Activated CD4-positive, alpha-beta memory T cell treated with anti-CD3 and anti-CD28 coated beads for 36 hours (primary cell): ENCODE measurements at places on chromosomes 2 and 18. TPM values are rescaled to one million over a fixed set of nuclear protein-coding genes. Genes with fewer than 3 reads are reported as not detected.

Gene ACMSD
- total RNA-seq = not detected

Gene DTNA
- total RNA-seq = not detected

Gene CRYBA2
- not detected for total RNA-seq

Gene GALNT13
- total RNA-seq = not detected

Gene B3GNT7
- not detected for total RNA-seq

Gene TIA1
- total RNA-seq = 82.5 TPM

DNA sequence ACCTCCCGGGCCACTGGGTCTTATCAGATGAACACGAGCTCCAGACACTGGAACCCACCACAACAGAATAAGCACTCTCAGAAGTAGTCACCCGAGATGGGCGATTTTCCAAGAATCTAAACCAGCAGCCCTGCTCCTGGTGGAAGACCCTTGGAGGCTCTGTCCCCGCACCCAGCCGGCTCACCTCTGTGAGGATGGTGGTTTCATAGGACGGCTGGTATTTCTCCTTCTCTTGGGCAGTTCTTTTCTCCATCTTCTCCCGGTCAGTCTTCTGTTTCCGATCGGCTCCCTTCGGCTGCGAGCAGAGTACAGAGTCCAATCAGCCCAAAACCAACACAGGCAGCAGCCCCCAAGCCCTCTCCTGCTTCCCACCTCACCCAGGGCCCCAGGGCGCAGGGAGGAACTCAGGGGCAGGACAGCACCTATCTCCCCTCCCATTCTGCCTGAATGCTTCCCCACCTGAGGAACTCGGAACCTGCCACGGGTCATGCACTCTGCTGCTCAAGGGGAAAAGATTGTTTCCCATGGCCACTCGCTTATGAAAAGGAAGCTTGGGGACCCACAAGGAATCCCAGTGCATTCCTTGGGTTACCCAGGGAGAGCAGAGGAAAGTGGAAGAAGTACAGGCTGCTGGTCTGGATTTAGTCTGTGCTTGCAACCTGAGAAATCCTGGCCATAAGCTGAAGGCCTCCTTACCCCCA is 42.7 kb downstream of the TFCP2L1 start:
- no peaks in the 10 kb centered on the region for H3K36me3 ChIP-seq
- no peak for DNase-seq
- no peaks in the 10 kb centered on the region for H3K4me1 ChIP-seq
- no peak overlapping the region for H3K27ac ChIP-seq

DNA sequence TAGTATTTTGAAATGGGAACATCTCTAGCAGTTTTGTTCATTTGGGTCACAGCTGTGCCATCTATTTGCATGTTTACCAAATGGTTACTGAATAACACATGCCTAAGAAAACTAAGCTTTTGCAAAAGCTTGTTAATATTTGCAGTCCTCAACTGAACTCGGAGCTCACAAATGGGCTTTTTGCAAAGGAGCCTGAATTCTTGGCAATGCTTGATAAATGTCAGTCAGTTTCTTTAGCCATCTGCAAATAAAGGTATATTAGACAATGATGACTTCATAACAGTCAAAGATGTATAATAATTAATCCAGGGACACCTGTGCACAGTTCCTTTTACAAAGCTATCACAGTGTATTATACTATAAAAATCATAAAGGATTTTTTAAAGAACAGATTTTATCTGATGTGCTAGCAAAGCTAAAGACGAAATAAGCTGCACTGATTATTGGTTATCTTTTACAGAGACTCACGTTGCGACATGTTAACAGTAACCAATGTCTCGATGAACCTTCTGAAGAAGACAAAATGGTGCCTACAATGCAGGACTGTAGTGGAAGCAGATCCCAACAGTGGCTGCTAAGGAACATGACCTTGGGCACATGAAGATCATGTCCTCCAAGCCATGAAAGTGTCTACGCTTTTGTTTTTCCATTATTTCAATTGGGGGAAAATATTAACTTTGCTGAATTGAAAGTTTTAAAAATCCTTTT is 248.4 kb upstream of the KCNJ3 start:
- H3K4me3 ChIP-seq = no peak overlapping the region
- no peaks in the 10 kb centered on the region for H3K4me1 ChIP-seq
- H3K27me3 ChIP-seq = no peaks in the 10 kb centered on the region
- no peak for DNase-seq

DNA sequence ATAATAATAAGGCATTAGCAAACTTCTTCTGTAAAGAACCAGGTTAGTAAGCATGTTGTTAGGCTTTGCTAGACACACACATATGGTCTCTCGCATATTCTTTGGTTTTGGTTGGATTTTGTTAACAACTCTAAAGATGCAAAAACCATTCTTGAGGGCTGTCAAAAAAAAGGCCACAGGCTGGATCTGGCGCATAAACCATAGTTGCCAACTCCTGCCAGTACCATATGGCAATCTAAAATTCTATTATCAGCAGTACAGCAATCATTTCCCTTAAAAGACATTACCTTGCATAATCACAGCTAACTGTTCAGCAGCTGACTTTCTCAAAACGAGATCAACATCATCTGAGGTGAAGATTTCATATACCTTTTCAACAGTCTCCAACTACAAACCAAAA is 63.5 kb downstream of the RTTN start:
- H3K4me3 ChIP-seq = no peak overlapping the region
- H3K27me3 ChIP-seq = no peaks in the 10 kb centered on the region
- H3K4me1 ChIP-seq = no peaks in the 10 kb centered on the region
- no peak overlapping the region for H3K27ac ChIP-seq
- DNase-seq = no peak
- peaks cover 36% of the 10 kb centered on the region for H3K36me3 ChIP-seq

GRCh38 chr2:67716895-67717396 is 319.8 kb downstream of the ETAA1 start:
- no peak overlapping the region for H3K4me3 ChIP-seq
- no peak overlapping the region for H3K27ac ChIP-seq
- H3K27me3 ChIP-seq = no peaks in the 10 kb centered on the region
- no peak for DNase-seq

DNA sequence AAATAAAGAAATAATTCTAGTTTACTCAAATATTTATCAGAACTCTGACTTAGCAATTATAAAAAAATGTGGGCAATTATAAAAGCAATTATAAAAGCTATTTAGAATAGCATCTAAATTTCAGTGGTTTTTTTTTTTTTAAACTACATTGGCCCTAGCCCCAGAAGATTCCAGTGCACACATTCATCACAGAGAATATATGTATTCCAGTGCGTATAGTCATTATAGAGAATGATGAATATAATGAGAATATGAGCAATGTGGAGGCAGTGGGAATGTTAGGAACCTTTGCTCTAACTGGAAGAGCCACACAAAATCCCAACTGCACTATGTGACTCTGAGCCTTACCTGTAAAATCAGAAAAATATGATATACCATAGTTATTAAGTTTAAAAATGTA is 10.5 kb downstream of the MAP3K2 start:
- DNase-seq = no peak
- H3K4me1 ChIP-seq = peaks cover 50% of the 10 kb centered on the region
- H3K27me3 ChIP-seq = no peaks in the 10 kb centered on the region
- H3K4me3 ChIP-seq = no peak overlapping the region
- H3K27ac ChIP-seq = no peak overlapping the region
